ENCODE measurements at places on chromosomes 7 and 10.

GRCh38 chr7:3028071-3028757 is 15.5 kb downstream of the CARD11 start:
- peak; percentile 50 for DNase-seq

GRCh38 chr7:105815576-105815975 is 60.8 kb downstream of the ATXN7L1 start:
- DNase-seq = no peak

GRCh38 chr10:52864201-52865106 is 91.9 kb upstream of the MBL2 start:
- no peak for DNase-seq

DNA sequence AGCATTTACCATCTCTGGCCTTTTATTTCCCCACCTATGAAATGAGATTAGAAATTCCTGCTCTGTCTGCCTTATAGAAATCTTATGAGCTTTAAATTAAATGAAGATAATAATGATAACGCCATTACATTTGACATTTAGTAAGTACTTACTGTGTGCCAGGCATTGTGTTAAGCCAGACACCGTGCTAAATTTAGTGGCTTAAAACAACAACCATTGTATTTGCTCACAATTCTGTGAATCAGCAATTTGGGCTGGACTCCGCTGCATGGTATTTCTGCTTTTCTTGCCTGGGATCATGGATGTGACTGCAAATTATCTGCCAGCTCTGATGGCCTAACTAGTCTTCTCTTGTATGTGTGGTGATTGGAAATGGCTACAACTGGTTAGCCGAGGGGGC is 56.4 kb upstream of the CCDC6 start:
- DNase-seq = no peak

DNA sequence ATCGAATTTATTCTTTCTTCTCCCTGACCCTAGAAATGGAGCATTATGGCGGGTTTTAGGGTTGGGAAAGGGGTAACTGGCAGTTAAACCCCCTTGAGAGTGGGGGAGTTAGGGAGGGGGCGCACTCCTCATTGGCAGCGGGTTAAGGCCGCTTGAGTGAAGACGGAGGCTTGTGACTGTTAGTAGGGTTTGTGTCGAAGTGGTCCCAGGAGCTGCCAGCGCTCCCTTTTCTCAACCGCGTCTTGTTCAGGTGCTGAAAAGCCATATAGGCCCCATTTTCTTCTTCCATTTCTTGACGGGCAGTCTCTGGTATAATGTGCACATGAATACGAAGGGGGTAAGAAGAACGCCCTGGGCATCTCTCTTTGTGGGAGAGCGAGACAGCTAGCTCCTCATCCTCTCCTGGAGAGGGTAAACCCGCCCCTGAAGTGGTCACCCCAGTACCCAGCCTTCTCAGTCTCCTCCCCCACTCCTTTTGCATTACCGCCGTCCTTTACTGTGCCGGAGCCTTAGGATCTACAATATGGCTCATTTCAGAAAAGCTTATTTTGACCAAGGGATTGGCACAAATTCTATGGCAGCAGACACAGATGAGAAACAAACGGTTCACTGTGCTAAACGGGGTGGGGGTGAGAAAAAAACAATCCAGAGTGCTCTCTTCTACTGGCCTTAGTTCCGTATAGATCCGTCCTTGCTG is 836 bp downstream of the KMT2E start:
- peak; percentile 43 for DNase-seq

- DNase-seq = no peak
Observed at GRCh38 chr10:24008164-24009091, 200.5 kb upstream of the KIAA1217 start.

- DNase-seq = no peak
Observed at GRCh38 chr7:72244826-72245398, 167.2 kb downstream of the CALN1 start.

- no peak for DNase-seq
Observed at GRCh38 chr7:40546616-40547501, 412.1 kb downstream of the SUGCT start.

DNA sequence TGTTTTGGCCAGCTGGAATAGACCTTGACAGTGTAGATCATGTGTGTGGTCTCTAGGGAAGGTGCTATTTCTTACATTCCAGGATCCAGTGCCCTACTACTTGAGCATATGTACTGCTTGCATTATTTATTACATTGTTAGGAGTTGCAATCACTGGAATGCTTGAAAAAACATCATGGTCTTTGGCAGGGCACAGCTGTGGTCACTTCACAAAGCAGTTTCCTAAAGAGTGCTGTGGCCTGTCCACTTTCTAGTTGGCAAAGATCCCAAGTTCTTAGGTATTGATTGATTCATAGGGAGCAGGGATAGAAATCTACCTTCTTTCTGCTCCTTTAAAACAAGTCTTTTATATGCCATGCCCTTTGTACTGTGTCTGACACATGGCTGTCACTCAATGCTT is 4.6 kb downstream of the C7orf25 start:
- DNase-seq = no peak

DNA sequence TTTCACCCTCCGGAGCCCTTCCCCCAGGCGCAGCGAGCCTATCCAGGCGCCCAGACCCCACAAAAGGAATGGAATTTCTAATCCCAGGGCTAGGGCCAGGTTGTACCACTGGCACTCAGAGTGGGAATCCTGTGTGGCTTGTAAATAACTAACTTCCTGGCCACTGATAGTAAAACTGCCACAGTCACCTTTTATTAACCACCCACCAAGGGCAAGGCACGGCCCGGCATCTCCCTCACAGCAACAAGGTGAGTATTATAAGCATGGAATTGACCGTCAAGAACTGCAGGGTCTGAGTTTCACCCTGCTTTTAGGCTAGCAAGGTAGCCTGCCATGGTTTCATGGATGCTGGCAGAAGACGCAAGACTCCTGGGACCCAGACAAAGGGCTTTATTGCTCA is 51.1 kb downstream of the SPOCK2 start:
- DNase-seq = no peak

DNA sequence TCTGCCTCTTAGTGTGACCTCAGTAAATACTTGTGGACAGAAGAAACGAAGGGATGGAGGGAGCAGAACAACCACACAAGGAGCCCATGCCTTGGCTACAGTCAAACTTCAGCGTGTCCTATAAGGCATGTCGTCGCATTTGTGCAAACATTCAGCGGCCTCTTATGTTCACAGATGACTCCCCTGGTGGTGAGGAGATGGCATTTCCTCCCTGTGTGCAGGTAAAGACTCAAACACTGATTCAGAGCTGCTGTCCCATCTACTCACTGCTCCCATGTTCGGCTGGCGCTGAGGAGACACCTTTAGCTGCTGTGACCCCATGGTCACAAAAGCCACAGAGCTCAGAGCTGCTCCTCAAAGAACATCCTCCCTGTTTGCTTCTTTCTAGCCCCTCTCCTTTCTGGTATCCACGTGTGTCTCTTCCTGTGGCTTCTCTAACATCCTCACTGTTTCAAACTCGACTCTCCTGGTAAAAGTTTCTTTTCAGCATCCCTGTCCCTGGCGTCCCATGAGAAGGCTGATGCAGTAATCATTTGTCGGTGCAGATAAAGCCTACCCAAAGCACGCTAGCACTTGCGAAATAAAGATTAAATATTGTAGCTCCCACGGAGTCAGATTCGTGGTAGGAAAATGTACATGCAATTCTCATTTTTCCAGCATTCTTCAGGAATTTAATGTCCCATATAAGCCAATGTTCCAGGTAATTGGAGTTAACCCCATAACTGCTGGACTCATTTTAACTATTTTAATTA is 124.9 kb upstream of the NEBL start:
- DNase-seq = no peak

- DNase-seq = no peak
Observed at GRCh38 chr7:22872096-22872807, 49.6 kb upstream of the TOMM7 start.

DNA sequence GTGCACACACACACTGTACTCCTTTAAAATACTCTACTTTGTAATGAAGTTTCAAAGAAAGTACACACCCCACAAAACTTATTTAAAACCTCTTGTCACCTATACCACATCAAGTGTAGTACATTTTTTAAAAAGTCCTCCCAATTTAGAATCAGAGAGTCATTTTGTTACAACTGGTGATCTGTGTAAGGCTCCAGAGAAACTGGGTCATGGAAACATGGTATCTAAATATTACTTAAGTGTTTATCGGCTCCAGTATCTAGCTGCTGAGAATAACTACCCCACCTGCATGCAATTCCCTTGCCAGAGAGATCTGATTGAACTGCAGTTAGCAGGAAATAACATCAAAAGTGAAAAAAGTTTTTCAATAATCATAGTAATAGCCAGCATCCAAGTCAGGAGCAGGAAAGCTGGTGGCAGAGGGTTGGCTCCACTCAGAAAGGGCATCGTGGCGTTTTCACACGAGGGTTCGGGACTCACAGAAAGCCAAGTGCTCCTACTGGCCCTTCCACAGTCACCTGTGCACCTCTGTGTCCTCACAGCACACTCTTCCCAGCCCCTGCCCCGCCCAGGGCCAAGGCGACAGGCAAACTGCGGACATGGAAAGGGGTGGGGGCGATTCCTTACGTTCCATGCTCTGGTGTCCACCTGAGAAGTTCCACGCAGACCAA is 6.5 kb downstream of the RGS10 start:
- DNase-seq = no peak

DNA sequence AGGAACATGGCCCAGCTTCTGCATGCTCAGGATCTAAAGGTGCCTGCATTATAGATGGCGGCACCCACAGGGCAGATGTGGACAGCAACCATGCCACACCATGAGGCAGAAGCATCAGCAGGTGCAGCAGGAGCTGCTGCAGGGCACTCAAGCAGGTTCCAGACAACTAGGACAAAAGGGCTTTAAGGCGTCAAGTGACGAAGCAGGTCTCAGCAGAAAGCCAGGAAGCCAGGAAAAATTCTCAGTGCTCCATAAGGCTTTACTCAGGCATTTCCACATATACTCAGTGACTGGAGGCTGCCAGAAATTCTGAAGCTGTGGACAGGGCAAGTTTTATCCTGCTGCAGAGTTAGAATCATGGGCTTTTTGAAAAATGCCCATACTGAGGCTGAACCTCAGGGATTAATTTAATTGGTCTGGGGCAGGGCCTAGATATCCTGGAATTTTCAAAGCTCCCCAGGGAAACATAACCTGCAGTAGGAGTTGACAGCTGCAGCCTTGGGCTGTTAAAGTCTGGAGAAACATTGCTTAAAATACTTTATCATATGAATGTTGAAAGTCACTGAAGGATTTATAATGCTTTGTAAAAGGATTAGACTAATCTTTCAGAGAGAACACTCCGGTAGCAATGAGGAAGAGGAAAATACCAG is 68.1 kb upstream of the RNF148 start:
- DNase-seq = no peak

DNA sequence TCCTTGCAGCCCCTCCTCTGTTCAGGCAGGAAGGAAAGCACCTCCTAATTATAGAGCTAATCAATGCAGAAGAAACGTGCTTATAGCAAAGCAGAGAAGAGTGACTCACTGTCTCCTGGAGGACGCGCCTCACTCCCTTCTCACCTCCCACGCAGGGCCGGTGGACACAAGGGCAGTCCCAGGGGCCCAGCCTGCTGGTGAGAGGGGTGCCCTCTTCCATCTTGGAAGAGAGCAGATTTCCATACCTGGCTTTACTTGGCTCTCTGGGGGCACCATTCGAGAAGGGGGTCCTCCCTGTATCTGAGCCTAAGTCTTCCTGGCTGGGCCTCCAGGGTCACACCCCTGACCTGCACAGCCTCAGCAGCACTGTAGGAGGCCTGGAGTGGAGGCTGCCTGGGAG is 55.8 kb downstream of the RASGEF1A start:
- DNase-seq = no peak

DNA sequence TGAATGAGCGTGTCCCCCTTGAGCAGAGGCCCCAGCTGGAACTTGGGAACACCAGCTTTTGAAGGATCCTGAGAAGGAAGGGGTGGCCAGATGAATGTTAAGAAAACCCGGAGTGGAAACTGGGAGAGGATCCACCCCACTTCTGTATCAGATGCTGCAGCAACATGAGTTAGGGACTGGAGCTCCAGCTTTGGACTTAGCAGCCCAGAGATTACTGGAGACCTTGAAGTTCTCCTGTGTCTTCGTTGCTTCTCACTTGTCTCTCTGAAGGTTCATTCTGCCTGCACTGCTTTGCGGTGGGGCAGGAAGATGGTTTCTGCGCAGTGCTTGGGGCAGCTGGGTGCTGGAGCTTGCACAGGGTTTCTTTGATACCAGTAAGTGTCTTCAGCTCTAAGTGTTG is 9.3 kb downstream of the TMEM248 start:
- no peak for DNase-seq

DNA sequence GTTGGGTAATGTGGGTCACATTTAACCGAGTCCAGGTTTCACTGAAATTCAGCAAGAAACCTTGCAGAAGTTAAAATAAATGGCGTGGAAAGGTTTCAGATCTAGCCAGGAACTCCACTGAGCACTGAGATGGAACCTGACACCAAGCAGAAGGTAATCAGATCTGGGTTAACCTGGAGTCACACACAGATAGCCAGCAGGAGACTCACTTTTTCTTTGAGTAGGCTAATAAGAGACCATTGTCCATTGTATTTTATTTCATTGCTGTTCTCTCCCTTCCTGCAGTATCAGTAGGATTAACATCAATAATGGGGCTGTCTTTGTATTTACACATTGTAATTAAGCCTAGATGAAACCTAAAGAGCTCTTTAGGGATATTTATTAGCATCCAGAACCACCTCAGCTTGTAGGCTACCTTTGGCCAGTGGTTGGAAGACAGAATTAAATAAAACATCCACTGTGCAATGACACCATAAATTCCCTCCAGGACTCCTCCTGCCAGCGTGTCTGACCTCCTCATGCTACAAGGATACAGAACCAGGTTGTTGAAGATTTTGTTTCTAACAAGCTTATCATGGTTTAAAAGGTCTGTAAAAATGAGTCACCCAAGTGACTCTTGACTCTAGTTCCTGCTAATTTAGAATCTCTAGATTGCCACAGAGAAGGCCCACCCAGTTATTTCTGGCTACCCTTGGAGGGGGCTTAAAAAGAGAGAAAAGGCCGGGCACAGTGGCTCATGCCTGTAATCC is 151.1 kb downstream of the SORCS1 start:
- no peak for DNase-seq

GRCh38 chr7:25384788-25385505 is 156.7 kb upstream of the NPVF start:
- DNase-seq = no peak

GRCh38 chr10:122642726-122643605 is 56.7 kb downstream of the C10orf120 start:
- no peak for DNase-seq

- no peak for DNase-seq
Observed at GRCh38 chr10:117500456-117500855, 42.1 kb upstream of the EMX2 start.

GRCh38 chr7:102991077-102991539 is 78.3 kb downstream of the LRRC17 start:
- no peak for DNase-seq
